ENCODE measurements at places on chromosomes 1 and 21.

GRCh38 chr1:161046605-161047228 lies 940 bp upstream of the USF1 start:
- no peak for DNase-seq

GRCh38 chr1:21568809-21569385 lies 59.7 kb downstream of the ALPL start:
- no peak for DNase-seq

DNA sequence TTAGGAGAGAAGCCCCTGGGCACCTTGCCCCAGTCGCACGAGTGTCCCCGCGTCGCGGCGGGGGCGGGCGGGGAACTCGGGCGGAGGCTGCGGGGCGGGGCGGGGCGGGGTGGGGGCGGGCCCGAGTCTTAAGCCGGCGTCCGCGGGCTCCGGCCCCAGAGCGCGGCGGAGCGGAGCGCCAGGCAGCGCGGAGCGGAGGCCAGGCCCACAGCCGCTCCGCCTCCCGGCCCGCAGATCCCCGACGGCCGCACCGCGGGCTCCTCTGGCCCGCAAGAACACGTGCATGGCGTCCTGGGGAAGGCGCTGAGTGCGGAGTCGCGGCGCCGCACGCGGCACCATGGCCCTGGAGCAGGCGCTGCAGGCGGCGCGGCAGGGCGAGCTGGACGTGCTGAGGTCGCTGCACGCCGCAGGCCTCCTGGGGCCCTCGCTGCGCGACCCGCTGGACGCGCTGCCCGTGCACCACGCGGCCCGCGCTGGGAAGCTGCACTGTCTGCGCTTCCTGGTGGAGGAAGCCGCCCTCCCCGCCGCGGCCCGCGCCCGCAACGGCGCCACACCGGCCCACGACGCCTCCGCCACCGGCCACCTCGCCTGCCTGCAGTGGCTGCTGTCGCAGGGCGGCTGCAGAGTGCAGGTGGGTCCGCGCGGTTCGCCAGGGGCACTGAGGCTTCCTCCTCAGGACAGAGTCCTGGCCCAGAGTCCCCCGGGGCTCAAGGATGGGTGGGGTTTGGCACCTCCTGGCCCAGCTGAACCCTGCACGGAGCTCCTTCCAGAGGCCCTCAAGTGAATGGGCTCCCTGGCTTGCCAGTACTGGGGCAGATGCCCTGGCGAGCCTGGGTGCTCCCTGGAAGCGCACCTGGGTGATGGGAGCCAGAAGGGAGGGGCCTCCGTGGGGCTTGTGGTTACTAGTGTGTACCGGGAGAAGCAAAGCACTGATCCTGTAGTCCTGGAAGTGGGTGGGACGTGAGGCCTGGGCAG lies at the start of gene ESPN:
ESPN (plus strand) TSS at position 158 of the 975 bp plus-strand sequence; CDS start at position 338, 180 bp downstream.
- DNase-seq, result no peak

- DNase-seq, result no peak
Measured at GRCh38 chr1:53316766-53317581, 10.9 kb downstream of the LRP8 start.

GRCh38 chr21:42423197-42423675 lies 19.5 kb downstream of the UBASH3A start:
- no peak for DNase-seq

- DNase-seq, result no peak
Measured at GRCh38 chr1:194289569-194290266, 1103.3 kb upstream of the B3GALT2 start.

DNA sequence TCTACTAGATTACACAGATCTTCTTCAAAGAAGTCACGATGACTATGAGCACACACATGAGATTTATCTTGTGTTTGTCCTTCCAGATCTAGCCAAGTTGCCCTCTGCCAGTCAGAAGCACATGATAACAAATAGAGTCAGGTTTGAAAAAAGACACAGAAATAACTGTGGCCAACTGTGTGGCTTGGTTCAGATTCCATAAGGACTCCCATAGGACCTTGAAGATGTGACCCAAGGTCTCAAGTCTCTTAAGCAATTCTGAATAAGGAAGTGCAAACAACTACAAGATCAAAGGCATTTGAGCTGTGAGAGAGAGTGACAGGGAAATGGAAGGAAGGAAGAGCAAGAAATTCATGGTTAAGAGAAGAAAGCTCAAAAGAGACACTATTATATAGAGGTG lies 194.0 kb downstream of the PLPP3 start:
- no peak for DNase-seq

Data from endothelial cell of umbilical vein (primary cell).